Cerebellar cortex (tissue), 1 donor: ENCODE measurements at places on chromosomes 5 and 9.
A peak's percentile ranks its signal among the peaks of the same experiment; 100 is the strongest.

DNA sequence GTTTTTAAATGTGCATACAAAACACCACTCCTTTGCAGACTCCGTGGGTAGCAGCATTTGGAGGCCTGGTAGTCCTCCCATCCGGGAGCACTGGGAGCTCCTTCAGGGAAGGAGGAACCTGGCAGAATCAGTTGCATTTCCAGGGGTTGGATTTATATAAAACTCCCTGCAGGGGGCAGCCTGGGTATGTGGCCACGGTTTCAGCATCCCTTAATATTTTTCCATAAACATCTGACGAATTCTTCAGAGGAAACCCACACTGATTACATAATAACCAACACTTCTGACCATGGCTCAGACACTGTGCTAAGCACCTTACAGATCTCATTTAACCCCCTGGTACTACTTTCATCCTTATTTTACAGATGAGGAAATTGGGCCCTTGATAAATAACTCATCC lies 6.1 kb upstream of the AFAP1L1 start:
- DNase-seq: no peak

DNA sequence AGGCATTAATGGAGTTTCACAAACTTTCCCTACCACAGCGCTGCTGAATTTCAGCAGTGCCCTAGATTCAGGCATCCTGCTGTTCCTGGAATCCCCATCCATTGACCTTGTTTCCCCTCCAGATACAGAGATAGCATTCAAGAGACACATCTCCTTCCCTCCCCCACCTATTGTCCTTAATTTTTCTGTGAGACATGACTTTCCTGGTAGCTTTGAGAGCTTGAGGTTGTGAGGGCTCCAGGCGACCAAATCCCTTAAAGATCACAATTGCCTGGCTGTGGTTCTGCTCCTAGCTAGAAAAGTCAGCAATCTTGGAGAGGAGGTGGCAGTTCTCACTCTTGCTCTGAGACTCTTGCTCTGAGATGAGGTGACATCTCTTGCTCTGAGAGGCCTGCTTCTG lies 48.0 kb downstream of the PRR16 start:
- no peak for DNase-seq

DNA sequence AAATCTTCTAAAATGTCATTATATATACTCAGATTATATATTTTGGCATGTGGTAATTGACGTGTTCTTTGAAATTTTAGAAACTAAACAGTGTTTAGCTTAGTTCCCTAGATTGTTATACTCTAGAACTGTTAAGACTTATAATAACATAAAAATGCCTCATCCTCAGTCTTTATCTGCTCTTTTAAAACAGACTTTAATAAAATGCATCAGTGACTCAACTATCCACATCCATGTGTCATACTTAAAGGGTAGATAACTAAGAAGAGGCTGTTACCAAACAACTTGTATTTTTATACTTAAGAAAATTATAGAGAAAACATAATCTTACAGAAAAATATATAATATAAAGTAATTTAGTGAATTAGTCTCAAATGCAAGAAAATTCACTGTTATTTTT lies 15.2 kb downstream of the NFIL3 start:
- no peak for DNase-seq

- DNase-seq: no peak
Measured at GRCh38 chr9:120701248-120701647, 13.0 kb downstream of the MEGF9 start.

DNA sequence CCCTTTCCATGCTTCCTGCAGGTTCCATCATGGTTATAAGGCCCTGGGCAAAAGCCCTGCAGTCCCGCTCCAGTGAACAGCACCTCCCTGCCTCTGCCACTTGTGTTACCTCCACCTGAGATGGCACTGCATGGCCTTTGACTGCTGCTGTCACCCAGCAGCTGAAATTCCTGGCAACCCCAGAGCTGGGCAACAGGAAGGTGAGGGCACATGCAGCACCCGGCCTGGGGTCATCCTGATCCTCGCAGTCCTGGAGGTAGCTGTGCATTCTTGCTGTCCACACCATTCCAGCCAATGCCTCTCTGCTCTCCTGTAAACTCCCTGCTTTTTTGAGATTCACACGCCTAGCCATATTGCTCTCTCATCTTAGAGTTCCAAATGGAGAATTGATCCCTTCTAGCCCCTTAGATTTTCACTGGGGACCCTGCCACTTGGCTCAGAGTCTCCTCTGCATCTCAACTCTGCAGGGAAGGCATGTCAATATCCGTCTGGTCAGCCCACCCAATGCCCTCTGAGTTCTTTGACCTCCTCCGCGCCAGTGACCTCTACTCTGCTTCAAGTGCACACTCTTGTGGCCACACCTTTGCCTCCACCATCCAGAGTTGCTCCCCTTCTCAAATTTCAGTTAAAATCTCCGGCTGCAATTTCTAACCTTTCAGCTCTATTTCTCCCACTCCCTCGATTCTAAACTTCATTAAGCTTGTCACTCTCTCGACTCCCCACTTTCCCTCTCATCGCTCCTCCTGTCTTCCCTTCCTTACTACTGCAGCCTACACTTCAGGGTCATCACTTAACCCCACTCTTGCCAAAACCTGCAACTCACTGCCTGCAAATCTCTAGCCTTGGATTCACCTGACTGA lies 93.4 kb downstream of the ANKH start:
- no peak for DNase-seq

GRCh38 chr9:104555521-104555920 lies 13.4 kb upstream of the OR13C8 start:
- no peak for DNase-seq

GRCh38 chr5:119852140-119852539 lies 222.8 kb downstream of the FAM170A start:
- no peak for DNase-seq

GRCh38 chr5:1298723-1299510 lies 4.0 kb upstream of the TERT start:
- DNase-seq: no peak

DNA sequence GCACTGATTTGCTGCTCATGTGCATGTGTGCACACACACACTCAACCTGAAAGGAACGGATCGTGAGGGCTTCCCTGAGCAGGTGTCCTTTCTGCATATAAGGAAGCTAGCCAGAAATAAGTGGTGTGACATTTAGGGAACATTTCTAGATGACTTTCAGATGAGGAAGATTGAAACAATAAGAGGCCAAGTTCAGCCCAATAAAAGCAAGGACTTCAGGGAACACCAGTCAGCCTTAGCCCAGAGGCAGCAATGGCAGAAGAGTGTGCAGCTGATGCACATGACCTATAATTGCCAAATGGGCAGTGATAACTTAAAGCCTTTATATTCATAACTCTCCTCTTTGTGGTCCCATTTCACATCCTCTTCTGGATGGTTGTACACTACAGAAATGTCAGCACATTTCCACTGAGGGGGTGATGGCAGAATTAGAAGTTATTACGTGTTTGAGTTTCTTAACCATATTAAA lies 255.5 kb downstream of the TRIM32 start:
- no peak for DNase-seq

DNA sequence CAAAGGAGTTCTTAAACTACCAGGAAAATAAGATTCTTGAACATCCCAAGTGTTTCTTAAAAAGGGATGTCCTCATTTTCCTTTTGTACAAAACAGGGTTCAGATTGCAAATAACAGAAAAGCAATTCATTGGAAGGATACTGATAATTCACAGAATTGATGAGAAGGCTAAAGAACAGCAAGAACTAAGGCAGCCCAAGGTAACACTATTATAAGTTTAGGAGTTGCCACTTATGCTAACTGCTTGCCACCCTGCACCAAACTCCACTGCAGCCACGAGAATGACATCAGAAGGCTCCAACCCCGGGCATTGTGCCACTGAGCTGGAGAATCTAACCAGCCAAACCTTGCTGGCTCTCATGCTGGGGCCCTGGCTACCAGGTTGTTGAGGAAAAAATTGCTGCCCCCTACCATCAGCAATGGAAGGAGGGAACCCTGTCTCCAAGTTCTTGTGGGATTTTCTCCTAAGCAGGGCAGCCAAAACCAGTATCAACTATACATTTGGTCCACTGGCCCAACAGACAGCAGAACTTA lies 123.4 kb downstream of the ARL15 start:
- DNase-seq: peak; percentile 20

DNA sequence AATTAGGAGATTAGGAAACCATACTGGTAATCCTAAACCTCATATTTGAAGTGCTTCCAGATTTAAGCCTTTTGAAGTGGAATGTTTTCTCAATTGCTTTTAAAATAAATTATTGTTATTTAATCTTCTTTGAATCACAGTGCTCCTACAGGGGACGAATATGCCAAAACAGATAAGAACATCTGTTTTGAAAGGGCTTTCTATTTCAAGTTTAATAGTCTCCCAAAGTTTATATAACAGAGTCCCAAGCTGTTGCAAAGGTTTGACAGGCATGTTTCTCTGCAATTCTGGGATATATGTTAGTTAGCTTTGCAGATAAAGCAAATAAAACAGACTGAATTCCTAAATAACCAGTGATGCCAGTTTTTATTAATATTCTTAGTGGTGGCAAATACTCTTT lies 803.7 kb downstream of the TLE4 start:
- DNase-seq: no peak

- no peak for DNase-seq
Measured at GRCh38 chr5:111422245-111422644, 90.1 kb downstream of the STARD4 start.

- DNase-seq: peak; percentile 19
Measured at GRCh38 chr5:122773619-122774018, 1.3 kb upstream of the SNX2 start.

- no peak for DNase-seq
Measured at GRCh38 chr5:166342402-166342801, 1949.0 kb upstream of the WWC1 start.

GRCh38 chr9:35771075-35771433 lies 17.0 kb upstream of the MSMP start:
- DNase-seq: peak; percentile 97

- DNase-seq: no peak
Measured at GRCh38 chr9:84212246-84212645, 128.3 kb downstream of the SLC28A3 start.

GRCh38 chr5:80964491-80964890 lies 4.3 kb downstream of the RASGRF2 start:
- no peak for DNase-seq

DNA sequence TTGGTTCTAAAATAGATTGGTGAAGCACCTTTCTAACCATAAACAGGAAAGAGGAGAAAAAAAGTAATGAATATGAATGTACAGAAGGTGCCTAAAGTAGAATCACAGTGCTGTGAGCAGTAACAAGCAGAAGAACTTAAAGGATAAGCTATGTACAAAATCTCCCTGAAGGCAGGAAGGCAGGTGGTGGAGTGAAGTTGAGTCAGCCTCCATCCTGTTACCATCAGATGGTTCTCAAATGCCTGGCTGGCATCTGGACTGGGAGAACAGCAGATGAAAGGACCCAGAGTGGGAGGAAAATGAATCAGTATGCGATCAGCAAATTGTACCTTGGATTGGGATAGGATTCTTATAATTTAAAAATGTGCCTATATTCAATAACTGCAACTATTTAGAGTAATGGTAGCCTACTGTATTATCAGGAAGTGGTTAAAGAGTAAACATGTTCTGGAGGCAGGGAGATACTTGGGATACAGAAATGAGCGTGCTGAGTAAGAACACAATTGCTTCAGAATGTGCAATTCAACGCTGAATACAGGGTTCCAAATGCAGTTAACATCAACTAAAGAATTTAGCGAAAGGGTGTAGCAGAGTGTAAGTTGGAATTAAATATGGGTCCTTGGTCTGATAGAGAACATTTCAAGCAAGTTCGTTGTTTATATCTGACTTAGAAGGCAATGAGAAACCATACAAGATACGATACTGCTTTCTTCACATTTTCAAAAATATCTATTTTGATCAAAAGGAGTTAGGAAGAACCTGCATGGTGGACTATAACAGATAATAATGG lies 21.1 kb upstream of the FER start:
- no peak for DNase-seq

DNA sequence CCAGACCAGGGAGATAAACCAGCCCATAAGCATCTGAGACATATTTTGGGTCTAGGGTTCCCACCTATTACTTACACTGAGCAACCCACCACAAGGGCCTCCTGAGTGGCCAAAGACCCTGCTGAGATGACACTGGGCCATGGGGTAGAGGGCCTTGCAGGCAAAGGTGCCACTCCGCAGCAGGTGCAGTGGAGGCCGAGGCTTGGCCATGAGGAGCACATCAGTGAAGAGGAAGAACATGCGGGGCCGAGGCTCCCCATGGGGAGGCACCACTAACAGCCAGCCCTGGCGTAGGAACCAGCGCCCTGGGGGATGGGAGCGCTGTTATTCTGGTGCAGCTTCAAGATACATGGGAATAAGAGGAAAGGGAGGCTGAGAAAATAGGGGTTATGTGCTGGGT lies 2.6 kb downstream of the ARHGEF39 start:
- no peak for DNase-seq

DNA sequence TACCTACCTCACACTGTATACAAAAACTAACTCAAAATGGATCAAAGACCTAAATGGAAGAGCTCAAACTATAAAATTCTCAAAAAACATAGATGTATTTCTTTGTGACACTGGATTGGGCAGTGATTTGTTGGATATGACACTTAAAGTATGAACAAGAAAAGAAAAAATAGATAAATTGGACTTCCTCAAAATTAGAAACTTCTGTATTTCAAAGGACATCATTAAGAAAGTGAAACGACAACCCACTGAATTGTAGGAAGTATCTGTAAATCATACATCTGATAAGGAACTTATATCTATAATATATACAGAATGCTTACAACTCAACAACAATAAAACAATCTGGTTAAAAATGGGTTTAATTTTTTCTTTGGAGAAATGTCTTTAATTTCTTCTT lies 96.7 kb downstream of the NRG2 start:
- no peak for DNase-seq

GRCh38 chr5:22431406-22431805 lies 421.7 kb downstream of the CDH12 start:
- no peak for DNase-seq

DNA sequence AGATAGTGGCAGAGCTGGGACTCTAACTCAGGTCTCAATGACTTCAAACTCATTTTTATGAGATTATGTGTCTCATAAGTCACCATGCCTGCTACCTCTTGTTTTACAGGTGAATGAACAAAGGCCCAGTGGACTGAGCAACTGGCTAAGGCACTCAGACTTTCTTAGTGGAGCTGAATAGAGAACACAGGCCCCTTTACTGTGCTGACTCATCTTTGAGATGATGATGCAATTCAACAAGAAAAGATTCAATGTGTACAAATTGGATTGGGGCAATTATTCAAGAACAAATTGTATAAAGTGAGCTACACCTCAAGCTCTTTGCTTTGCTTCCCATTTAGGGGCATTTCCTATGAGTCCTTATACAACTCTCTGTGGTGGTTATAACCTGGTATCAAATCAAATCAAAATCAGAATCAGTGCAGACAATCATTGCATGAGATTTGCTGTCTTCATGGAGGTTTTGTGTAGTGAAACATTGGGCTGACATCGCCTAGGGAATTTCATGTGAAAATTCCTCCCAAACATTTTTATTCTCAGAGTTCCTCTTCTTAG lies 84.3 kb upstream of the PPP2R2B start:
- DNase-seq: no peak
